ENCODE measurements at places on chromosomes 11 and 22. TPM values are rescaled to one million over a fixed set of nuclear protein-coding genes. Genes with fewer than 3 reads are reported as not detected.

The MYOD1 gene
- total RNA-seq: not detected

The GNAZ gene
- 2.0 TPM for total RNA-seq

The PATE2 gene
- total RNA-seq: not detected

The MPZL2 gene
- not detected for total RNA-seq

The TUT1 gene
- 7.0 TPM for total RNA-seq

The SPDYC gene
- total RNA-seq: not detected

The SYT7 gene
- total RNA-seq: 0.73 TPM

The FJX1 gene
- 11.4 TPM for total RNA-seq

The ACR gene
- total RNA-seq: not detected

The SMC1B gene
- total RNA-seq: not detected

The CCDC116 gene
- total RNA-seq: not detected

The C11orf24 gene
- 64.9 TPM for total RNA-seq

The RBMXL2 gene
- total RNA-seq: not detected

The ADORA2A gene
- 0.34 TPM for total RNA-seq
